ENCODE measurements at places on chromosomes 2 and 18.

DNA sequence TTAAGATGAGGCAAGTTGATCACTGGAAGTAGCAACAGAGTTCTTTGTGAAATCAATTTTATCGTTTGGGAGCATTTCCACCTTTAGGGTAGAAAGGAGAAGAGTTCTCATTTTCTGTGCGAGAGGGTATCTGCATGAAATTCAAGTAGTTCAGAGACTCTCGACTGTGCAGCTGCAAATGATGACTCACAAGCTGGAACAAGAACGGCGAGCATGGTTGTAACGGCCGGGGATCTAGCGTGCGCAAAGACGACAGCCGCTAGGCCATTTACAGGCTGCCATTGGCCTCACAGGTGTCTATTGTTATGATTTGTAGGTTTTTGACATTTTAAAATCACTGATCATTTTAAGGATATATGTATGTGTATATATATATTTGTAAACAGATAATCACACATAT is 5.2 kb downstream of the KLHL29 start:
- no peak for DNase-seq

DNA sequence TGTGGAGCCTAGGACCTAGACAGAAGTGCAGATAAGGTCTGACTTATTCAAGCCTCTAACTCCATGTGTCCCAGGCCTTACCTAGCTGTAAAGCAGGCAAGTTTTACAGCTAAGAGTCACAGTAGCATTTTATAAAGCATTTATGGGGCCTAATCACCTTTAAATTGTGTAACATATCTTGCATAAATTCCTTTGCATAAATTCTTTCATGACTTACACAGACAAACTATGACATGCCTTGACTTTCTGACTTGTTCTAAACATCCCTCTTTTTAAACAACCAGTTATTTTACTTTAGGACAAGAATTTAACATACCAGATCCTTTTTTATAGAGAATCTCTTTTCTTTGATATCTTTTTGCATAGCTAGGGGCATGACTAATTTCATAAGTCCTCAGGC is 1257.8 kb upstream of the NRXN1 start:
- DNase-seq, result no peak

GRCh38 chr2:152924722-152925121 is 206.3 kb downstream of the ARL6IP6 start:
- no peak for DNase-seq

GRCh38 chr2:181407171-181407570 is 50.0 kb upstream of the ITGA4 start:
- no peak for DNase-seq

- no peak for DNase-seq
Observed at GRCh38 chr2:168215813-168216212, 31.6 kb downstream of the STK39 start.

GRCh38 chr2:25566694-25567093 is 106.7 kb downstream of the DTNB start:
- DNase-seq, result no peak

- DNase-seq, result no peak
Observed at GRCh38 chr2:4370422-4371090, 667.2 kb downstream of the DCDC2C start.

DNA sequence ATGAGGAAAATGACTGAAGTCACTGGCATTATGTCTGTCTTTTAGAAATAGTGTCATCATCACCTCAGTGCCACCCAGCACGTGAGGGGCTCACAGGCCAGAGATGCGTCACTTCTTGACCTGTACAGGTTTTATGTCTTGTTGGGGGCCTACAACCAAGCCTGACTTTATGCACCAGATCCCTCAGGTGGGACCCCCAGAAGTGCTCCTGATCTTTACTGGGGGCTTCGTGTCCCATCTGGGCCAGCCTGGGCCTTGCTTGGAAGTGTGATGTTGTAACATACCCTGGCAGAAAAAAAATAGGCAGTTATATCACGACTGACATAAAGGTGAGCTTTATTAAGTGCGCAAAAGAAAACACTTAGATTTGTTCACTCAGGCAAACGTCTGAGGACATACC is 21.5 kb upstream of the GNAL start:
- DNase-seq, result no peak

DNA sequence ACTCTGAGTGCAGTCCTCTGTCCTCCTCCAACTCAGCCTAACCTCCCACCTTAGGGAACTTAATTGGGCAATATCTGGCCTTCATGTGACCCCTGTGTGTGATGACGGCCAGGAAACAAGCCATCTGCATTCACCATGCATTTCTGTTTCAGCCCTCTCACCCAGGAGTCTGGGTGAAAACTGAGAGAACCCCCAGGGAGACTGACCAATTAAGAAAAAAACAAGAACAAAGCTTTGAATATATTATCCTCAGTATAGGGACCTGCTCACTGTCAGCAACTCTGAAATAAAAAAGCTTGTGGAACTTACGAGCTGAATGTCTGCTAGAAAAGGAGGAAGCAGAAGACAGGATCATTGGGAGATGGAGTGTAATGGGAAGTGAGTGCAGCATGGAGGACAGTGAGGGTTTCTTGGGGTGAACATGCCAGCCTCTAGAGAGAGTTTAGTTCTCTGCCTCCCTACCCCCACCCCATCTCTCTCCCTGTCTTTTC is 9.5 kb downstream of the MAPRE2 start:
- no peak for DNase-seq

DNA sequence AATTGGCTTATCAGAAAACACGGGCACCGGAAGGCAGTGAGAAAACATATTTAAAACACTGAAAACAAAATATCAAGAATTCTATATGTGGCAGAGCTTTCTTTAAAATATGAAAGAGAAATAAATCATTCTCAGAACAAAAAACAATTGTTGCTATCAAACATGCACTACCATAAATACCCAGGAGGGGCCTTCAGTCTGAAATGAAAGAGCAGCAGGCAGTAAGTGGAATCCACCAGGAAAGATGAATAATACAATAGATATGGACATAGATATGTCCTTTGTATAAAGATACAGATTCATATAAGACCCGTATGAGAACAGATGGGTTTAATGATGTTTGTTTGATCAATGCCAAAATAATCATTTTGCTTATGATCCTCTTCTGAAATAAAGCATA is 142.0 kb downstream of the TMEM18 start:
- DNase-seq, result no peak

Data from stimulated activated CD8-positive, alpha-beta memory T cell treated with anti-CD3 and anti-CD28 coated beads, Interleukin-7, amount 100 ng/mL, for 1 hour (primary cell).